ENCODE measurements at places on chromosomes 2 and 18.

DNA sequence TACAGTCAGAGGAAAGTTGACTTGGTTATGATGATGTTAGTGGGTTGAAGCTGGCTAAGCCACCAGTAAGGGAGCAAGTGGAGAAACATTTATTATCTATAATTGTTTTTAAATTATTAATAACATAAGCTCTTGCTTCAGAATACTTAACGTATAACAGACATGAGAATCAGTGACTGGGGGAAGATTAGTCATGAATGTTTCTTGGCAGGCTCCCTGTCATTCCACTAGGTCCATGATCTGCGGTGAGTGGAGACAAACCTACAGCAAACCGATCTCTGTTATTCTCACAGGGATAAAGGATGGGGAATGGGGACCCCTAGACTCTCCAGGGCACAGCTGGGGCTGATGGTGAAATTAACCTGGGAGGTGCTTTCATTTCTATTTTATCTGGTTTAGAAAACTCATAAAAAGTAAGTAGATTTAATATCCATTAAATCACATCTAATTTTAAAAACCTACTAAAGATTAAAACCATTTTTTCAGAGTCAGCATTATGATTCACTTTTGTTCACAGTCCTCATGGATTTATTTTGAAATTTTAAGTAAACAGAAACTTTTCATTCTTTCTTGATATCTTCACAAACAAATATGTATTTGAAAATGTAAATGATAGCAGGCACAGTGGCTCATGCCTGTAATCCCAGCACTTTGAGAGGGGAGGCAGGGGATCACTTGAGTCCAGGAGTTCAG is 420.3 kb downstream of the PTPRM start:
- DNase-seq, result no peak

DNA sequence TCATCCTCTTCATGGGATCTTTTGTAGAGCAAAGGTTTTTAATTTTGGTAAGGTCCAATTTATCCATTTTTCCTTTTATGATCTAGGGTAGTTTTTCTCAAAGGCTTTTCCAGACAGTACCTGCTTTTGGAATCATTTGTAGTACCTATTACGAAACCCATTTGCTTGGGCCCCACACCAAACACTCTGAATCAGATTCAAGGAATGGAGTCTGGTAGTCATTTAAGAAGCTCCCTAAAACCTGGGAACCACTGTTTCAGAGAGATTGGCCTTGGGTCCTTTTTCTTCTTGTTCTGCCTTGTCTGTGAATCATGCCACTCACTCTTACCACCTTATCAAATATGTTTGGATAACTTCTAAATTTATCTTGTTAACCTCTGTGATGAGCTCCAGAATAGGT is 40.3 kb downstream of the OSBPL6 start:
- no peak for DNase-seq

DNA sequence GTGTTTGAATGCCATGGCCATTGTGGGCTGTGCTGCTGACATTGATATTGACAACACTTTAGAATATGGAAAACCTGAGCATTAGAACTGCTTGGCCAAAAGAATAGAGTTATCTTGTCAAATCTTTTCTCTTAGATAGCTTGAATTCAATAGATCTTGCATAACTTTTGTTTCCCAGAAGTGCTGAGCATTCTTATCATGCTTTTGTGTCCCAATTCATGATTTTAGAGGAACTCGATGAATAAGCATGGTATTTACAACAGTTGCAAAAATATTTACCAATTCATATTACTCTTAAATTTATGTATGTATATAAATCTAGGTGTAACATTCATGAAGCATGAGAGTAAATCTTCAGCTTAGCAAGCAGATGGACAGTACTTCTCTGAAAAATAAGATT is 508.0 kb downstream of the BCL11A start:
- no peak for DNase-seq

DNA sequence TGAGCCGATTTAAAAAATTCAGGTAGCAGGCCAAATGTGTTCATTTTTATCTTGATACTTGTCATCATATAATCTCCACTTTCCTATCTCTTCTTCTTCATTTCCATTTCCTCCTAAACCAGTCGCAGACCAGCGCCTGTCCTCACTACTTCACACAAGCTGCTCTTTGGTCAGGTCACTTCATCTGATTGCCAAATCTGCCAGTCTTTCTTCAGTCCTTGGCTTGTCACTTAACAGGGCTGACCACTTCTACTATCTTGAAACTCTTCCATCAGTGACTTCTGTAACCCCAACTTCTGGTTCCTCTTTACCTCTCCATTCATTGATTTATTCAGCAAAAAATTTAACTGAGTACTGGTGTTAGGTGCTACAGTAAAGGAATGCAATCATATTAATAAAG is 18.0 kb upstream of the SPRED2 start:
- no peak for DNase-seq

DNA sequence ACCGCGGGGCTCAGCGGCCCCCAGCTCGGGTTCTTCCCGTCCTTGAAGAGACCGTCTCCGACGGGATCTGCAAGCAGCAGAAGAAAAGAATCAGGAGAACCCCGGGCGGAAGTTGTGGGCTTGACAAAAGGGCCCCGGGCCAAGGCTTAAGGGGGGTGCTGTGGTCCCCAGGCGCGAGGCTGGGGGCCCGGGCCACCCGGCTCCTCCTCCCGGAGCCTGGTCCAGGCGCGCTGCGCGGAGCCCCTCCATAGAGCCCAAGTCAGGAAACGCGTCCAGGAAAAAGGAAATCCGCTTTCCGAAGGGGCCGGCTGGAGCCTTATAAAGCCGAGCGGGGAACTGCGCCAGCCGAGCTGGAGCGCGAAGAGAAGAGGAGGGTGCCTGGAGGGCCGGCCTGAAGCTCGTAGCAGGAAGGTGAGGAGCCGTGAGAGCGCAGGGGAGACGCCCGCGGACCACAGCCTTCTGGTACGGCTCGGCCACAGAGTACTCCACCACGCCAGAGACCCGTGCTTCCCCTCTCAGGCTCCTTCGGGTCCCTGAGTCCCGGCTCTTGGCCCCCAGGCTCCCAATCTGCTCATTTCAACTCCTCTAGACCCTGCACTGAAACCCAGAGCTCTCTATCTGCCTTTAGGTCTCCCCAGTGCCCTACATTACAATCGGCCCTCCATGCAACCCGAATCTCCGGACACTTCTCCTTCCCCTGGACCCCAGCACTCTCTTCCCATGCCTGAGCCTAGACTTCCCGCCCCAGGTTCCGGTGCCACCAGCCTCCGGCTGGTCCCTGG is 554 bp downstream of the FEV start:
- no peak for DNase-seq
